Pulmonary artery endothelial cell (primary cell): ENCODE measurements at places on chromosomes 2 and 18. TPM values are rescaled to one million over a fixed set of nuclear protein-coding genes. Genes with fewer than 3 reads are reported as not detected.

The SULT1C4 gene
- 4.8 and 7.0 TPM in 2 replicates for total RNA-seq

The ATP5MC3 gene
- 142 and 158 TPM in 2 replicates for total RNA-seq

The B3GNT7 gene
- total RNA-seq: 0.26 and 0.49 TPM in 2 replicates

The ALK gene
- total RNA-seq: not detected in 2 replicates

The GALNT5 gene
- under 0.01 TPM in 1 of 2 replicates, not detected in the other for total RNA-seq

The PROKR1 gene
- total RNA-seq: not detected in 2 replicates

The TMEM198 gene
- total RNA-seq: not detected in 2 replicates

The LAMA1 gene
- under 0.01 and 0.07 TPM in 2 replicates for total RNA-seq

The KIF1A gene
- 0.07 TPM in 1 of 2 replicates, not detected in the other for total RNA-seq

The TUBA4B gene
- total RNA-seq: not detected in 2 replicates

The GCKR gene
- 7.5 and 7.8 TPM in 2 replicates for total RNA-seq

The ST6GAL2 gene
- not detected in 2 replicates for total RNA-seq

The ZNF514 gene
- 10.2 TPM in 2 replicates for total RNA-seq

The FEV gene
- not detected in 2 replicates for total RNA-seq

The KCNE4 gene
- total RNA-seq: not detected in 2 replicates

- no peak for DNase-seq
These were observed 845 bp downstream of the TMEM177 start for GRCh38 chr2:119679846-119680245.

- DNase-seq: peak; percentile 77
These were observed 19.6 kb upstream of the CABLES1 start for GRCh38 chr18:23115683-23116096.

GRCh38 chr2:224946895-224947294, 95.4 kb downstream of the DOCK10 start:
- DNase-seq: peak; percentile 75

GRCh38 chr2:170201734-170202393, 23.9 kb downstream of the MYO3B start:
- DNase-seq: no peak

DNA sequence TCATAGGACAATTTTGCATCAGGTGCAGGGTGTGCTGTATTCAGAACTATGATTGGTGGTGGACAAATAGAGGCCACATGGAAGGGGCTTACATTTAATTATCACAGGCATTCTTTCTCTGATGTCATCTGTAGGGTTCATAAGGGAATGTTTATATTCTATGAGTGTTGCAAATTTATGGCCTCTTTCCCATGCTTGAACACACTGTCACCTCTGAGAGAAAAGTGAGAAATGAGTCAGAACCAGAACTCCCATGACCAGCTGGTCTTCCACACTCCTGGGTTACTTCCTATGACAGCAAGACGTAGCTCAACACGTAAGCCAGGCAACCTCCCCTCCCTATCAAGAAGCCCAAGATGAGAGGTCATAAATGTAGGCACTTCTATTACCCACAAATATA, 310.8 kb downstream of the PIEZO2 start:
- no peak for DNase-seq

DNA sequence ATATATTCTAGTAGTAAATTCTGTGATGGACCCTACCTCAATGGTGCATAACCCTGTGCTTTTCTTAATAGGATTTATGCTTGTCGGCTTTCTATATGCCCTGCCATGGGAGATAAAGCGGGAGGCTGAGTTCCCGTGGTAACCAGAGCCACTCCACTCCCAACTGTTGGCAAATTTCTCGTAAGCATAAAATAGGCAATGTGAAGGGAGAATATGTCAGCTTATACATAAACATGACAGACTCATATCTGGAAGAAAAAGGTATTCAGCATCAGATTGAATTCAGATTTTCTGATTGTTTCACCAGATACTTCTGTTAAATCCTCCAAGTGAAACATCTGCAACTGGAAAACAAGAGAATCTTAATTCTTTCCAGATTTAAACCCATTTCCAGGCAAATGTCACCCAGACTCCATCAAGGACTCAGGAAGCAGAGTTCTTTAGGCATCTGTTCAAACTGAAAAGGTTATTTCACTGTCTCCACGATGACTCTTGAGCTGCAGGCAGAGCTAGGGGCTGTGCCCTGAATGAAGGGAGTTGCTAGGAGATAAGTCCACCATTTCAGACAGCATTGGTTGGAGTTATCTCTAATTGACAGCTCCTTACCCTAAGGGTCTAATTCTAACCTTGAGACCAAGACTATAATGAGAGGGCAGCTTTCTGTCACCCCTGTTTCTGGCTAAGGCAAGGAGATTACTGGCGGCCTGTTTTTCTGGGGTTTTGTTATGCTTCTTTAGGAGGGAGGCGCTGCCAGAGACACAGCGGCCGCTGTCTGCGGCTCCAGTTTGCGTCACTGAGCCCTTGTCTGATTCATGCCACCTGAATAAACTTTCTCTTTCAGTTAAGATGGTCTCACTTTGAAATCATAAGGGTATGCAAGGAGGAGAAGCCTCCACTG, 381.3 kb downstream of the SOX11 start:
- no peak for DNase-seq

DNA sequence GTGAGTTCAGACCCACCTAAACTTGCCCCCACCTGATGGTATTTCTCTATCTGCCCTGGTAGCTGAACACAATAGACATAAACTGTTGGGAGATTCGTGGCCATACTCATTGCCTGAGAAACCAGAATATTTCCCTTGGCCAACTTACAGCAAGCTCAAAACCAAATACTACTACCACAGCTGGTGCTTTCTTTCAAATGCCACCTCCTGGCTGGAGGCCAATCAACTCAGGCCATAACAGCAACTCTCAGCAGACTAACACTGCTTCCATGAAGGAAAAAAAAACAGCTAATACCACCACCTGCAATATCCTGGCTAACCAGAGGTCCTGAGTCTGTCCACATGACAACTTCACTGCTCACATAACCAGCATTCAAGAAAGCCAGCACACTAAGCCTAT, 373.1 kb downstream of the CMPK2 start:
- no peak for DNase-seq

DNA sequence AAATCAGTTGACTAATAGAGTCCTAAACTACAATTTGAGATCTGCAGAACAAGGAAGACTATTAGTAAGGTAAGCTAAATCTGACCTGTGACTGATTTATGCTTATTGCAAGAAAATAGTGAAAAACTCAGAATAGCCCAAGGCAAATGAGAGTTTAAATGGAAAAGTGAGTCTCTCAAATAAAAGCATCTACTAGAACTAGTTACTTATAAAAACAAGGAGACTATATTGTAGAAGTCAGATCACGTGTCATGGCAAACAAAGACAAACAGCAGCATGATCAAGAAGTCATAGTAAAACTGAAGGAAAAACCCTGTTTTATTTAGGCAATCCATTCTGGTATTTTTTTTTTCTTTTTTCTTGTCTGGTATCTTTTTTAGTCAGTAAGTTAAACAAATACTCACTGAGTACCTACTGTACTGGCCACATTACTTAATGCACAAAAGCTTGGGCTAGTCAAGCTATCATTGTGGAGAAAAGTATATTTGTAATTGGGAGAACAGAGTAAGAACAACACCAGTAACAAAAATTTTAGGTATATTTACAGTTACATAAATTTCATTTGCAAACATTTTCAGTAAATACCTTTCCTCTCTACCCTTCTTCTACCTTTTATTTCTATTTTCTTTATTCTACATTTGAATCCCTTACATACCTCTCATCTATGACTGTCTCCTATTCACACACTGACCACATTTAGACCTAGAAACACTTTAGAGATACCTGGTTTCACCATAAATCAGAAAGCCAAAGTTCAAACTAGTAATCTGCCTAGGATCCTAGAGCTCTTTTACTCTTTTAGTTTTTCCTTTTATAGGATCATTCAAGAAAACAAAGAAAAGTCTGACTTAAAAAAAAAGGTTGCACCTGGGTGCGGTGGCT, 23.7 kb downstream of the CCDC88A start:
- no peak for DNase-seq

GRCh38 chr2:203675086-203675485, 31.4 kb upstream of the CD28 start:
- no peak for DNase-seq

- no peak for DNase-seq
These were observed 2.5 kb downstream of the CABLES1 start for GRCh38 chr18:23137788-23138216.

DNA sequence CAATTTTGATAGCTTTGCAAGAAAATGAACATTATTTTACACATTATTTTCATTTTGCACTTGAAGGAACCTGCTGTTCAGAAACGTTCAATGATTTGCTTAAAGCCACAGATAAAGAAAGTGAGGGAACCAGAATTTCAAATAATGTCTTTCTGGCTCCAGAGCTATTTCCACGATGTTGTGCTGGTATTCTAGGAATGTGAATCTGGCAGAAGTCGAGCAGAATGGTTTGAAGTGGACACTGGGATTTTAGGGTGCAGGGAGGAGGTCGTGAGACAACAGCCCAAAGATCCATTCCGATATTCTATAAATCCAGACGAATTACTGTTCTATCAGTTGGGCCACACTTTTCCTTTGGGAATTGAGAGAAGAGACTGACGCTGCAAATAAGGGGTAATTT, 2.2 kb downstream of the CCDC102B start:
- DNase-seq: no peak

GRCh38 chr2:1173528-1173927, 222.9 kb downstream of the SNTG2 start:
- DNase-seq: no peak

- no peak for DNase-seq
These were observed 331.1 kb downstream of the PTPRM start for GRCh38 chr18:7898181-7898580.

DNA sequence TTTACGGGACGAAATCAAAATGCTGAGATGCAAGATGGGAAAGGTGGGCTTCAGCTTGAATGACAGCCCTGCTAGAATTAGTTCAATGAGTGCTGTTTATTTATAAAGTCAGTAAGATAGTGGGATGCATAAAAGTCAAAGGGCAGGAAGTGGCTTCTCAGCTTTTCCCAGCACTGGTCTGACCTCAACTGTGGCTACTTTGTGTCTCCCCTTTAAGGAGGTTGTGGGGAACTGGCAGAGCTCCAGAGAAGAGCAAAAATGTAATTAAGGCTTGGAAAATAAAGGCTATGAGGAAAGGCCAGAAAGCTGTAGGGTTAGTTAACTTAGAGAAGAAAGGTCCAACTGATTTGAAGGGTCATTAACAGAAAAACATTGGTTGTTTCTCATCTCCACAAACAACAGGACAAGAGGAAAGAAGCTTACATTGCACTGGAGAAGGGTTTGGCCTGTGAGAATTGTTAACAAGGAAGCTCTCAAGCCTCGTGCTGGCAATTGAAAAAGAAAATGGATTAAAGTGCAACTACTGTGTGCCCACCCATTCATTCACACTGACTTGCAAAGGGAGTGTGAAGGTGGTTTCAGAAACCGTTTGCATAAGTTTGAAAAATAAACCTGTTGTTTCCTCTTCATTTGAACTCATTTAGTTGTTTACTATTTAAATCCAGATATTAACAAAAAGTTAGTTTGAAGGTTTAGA, 68.8 kb upstream of the CD28 start:
- no peak for DNase-seq

GRCh38 chr2:46298522-46299353, 1.5 kb downstream of the EPAS1 start:
- no peak for DNase-seq

GRCh38 chr18:40985436-40985835, 969.6 kb upstream of the PIK3C3 start:
- no peak for DNase-seq

- DNase-seq: peak; percentile 20
These were observed 15.9 kb downstream of the POLI start for GRCh38 chr18:54284981-54285785.

DNA sequence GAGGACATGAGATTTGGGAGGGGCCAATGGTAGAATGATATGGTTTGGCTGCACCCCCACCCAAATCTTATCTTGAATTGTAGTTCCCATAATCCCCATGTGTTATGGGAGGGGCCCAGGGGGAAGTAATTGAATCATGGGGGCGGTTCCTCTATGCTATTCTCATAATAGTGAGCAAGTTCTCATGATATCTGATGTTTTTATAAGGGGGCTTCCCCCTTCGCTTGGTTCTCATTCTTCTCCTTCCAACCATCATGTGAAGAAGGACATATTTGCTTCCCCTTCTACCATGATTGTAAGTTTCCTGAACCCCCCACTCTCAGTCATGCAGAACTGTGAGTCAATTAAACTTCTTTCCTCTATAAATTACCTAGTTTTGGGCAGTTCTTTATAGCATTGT, 37.0 kb upstream of the ERMN start:
- DNase-seq: no peak

DNA sequence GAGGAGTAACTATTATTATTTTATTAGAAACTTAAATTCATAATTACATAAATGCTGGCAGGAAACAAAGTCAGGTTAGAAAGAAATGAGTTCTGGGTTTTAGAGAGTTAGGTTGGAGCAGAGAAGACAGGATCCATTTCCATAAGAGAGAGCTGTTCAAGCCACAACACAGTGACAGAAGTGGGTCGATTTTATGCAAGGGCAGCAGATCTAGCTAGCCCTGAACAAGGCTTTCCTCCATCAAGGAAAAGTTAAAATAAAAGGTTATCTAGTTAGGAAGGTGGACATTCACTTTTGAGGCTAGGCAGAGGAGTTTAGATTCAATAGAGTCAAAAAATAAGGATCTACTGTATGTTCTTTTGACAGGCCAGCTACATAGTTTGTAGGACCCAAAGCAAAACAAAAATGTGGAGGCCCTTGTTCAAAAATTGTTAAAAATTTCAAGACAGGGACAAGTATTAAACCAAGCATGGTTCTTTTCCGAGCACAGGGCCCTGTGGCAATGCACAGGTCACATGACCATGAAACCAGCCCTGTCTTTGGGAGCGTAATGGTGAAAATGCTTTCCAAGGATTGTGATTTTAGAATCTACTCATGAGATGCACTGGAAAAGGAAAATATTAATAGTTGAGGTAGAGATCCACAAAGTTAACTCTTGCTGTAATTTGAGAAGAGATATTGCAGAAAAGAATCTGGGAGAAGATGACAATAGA, 91.2 kb upstream of the CREB1 start:
- no peak for DNase-seq

DNA sequence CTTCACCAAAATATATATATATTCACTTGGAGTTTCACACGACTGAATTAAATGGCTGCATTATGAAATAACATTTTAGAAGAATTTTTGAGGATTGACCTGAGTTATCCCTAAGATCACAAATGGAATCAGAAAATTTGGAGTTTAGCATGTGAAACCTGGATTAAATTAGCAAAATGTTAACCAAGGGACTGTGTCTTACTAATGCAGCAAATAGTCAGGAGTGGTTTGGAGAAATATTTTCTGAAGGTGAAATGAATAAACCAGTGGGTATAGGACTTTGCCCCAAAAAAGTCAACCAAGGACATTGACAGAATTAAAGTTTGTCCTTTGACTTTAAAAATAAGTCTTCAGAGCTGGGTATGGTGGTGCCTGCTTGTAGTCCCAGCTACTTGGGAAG, 111.2 kb downstream of the PRPF40A start:
- no peak for DNase-seq
